ENCODE measurements at places on chromosomes 1 and 21.

DNA sequence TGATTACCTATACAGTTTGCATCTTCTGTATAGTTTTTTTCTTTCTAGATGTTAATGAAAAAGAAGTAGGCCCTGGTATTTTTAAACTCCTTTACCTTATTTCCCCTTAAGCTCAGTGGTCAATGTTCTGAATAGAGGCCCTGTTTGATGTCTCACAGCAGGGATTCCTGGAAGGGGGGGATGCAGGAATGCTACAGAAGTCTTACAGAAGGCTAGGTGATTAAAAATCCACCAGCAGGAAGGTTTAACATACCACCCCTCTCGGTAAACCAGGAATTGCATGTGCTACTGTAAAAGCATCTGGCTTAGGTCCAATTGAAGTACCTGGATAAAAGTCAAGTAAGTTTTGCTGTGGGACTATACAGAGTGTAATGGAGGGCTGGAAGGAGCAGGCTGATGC is 78.3 kb downstream of the NOS1AP start:
- DNase-seq = peak; percentile 18

DNA sequence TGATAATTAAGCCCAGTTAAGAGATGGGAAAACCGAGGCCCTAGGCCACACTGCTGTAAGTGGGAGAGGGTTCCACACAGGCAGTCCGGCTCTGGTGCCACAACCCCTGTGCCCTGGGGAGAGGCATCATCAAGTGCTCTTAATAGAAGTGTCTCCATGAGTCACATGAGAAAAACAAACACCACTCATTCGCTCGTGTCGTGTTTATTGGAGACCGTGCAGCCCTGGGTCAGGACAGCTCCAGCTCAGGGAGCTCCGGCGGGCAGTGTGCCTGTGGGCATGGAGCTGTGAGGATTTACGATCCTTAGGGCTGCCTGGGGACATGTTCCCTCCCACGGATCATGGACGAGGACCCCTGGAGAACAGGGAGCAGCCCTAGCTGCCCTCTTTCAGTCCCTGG is 658.5 kb downstream of the AJAP1 start:
- DNase-seq = peak; percentile 13

DNA sequence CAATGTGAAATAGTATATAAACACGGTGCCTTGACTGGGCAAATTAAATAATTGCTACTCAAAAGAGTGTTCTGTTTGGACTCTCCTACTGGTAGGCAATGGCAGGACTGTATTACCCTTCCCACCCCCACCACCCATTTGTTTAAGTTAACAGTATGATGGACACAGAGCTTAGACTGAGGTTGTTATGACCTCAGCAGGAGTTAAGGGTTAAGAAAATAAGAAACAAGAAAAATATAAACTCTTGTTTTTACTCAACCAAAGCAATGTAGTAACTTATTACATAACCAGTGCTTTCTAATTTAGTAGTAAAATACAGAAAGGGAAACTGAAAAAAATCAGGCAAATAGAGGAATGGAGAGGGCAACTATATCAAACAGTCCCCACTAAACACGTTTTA is 19.9 kb upstream of the SERPINC1 start:
- no peak for DNase-seq

DNA sequence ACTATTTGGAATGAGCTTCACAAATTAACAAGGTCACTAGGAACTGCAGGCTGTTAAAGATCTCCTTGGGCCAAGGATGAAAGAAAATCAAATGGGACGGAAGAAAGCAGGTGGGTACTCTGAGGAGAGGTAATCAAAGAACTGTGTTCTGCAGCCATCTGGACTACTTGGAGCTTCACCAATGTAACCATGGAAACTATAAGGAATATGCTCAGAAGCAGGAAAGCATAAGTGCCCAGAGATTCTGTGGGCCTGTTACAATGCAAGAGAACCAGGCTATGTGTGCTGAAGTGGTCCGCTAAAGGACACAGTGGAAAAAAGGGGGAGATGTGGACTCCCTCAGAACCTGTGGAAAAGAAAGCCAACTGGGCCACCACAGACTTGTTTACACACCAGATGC is 238.5 kb downstream of the PTGER3 start:
- DNase-seq = no peak

DNA sequence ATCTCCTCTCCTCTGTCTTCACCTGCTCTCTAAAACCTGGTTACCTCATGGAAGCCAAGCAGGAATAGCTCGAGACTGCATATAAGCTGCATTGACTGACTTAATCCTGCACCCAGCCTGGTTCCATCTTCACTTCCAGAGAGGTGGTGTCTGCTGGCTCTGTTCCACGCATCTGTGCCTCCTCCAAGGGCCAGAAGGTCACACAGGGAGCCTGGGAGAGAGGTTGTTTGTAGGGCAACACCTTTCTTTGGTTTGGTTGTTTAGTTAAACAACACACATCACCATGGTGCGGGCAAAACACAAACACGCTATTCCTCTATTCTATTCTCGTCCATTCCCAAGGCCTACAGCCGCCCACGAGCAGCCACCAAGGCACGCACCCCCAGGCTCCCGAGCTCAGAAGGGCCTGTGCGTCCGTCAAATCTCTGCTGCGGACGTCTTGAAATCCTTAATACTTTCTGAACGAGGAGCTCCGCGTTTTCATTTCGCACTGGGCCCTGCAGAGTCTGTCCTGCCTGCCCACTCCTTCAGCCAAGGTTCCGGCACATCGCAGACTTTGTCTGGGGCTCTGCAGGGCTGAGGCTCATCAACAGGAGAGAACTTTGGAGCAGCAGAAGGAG is 116.2 kb downstream of the RIPK4 start:
- no peak for DNase-seq

DNA sequence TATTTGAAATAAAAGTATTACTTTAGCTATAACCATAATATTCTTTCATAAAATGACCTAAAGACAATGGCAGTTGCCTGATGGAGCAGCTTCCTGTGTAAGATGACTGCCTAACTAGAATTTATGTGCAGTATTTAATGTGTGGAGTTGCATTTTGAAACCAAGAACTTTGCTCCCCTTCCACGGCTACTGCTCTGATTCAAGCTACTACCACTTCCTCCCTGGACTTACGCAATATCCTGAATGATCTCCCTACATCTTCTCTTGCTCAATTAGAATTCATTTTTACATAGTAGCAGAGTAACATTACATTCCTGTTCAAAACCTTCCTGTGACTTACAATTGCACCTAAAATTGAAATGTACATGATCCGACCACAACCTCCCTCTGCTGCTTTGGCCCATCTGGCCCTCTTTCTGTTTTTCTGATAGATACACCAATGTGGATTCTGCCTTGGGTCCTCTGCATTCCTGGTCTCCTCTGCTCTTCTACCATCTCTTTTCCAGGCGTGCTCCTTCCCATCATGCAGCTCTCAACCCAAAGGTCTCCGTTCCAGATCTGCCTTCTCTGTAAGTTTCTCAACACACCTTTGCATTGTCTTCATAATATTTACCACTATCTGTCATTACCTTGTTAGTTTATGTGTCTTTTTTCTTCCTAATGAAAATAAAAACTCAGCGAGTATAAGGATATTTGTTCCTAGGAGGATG is 47.4 kb upstream of the USP25 start:
- DNase-seq = peak; percentile 57

- DNase-seq = no peak
Measured at GRCh38 chr1:198253259-198253658, 96.5 kb downstream of the NEK7 start.

- no peak for DNase-seq
Measured at GRCh38 chr1:23576338-23577055, 17.2 kb upstream of the ID3 start.

- no peak for DNase-seq
Measured at GRCh38 chr1:232578651-232579195, 51.2 kb downstream of the SIPA1L2 start.

GRCh38 chr1:161038523-161039153 is at the start of gene TSTD1:
TSS of gene TSTD1 (minus strand) at chr1:161038964. CDS start at chr1:161038889, 75 bp downstream.
- DNase-seq = peak; percentile 79

DNA sequence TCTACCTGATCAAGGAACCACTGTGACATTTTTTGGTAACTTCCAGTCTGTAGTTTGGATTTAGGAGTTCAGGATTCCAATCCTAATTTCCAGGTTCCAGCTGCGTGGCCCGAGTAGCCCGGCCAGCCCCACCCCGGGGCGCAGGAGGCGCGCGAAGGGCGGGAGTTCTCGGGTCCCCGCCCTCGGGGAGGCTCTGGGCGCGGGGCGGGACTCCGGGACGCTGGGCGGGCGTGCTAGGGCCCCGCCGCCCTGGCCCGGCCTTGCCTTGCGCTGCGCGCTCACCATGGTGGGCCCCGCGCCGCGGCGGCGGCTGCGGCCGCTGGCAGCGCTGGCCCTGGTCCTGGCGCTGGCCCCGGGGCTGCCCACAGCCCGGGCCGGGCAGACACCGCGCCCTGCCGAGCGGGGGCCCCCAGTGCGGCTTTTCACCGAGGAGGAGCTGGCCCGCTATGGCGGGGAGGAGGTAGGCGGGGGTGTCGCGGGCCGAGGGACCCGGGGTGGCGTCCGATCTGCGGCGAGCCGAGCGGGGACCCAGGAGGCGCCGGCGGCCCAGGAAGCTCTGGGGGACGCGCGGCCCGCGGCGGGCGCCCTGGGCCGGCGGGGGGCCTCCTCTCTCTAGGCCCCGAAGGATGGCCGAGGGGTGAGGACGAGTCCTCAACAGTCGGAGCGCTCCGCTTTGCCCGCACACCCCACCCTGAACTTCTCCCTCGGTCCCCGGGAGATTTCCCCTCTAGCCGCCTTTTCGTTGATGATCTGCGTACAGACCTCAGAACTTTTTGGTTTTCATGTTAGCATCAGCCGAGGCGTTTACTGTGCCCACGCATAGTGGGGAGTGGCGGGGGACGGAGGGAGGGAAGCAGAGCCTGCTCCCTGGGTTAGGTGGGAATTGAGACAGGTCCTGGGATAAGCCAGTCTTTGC is at the start of gene NENF:
NENF (plus strand) TSS at position 260 of the 916 bp plus-strand sequence; CDS start at position 284, 24 bp downstream.
- DNase-seq = peak; percentile 86

- DNase-seq = peak; percentile 34
Measured at GRCh38 chr1:31183927-31184554, 55.6 kb downstream of the NKAIN1 start.

GRCh38 chr1:32729254-32730046 is 26.9 kb upstream of the SYNC start:
- DNase-seq = no peak

DNA sequence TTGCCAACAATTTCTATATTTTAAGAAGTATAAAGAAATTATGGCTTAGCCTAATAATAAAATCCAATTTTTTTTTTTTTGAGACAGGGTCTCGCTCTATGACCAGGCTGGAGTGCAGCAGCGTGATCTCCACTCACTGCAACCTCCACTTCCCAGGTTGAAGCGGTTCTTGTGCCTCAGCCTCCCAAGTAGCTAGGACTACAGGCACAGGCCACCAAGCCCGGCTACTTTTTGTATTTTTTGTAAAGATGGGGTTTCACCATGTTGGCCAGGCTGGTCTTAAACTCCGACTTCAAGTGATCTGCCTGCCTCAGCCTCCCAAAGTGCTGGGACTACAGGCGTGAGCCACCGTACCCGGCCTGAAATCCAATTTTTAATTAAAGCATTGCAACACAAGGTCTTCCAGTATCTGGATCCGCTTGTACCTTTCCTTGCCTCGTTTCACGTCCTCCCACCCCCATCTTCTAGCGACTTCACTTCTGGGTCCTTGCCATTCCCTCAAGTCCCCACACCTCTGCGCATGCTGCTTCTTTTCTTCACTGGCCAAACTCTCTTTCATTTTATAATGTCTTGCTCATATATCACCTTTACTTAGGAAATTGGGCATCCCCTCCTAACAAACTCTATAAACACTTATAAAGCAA is 2.3 kb downstream of the FUBP1 start:
- no peak for DNase-seq

GRCh38 chr1:207811319-207811718 is 59.5 kb downstream of the CD46 start:
- DNase-seq = no peak

- no peak for DNase-seq
Measured at GRCh38 chr1:219926363-219926998, 1.9 kb downstream of the SLC30A10 start.

DNA sequence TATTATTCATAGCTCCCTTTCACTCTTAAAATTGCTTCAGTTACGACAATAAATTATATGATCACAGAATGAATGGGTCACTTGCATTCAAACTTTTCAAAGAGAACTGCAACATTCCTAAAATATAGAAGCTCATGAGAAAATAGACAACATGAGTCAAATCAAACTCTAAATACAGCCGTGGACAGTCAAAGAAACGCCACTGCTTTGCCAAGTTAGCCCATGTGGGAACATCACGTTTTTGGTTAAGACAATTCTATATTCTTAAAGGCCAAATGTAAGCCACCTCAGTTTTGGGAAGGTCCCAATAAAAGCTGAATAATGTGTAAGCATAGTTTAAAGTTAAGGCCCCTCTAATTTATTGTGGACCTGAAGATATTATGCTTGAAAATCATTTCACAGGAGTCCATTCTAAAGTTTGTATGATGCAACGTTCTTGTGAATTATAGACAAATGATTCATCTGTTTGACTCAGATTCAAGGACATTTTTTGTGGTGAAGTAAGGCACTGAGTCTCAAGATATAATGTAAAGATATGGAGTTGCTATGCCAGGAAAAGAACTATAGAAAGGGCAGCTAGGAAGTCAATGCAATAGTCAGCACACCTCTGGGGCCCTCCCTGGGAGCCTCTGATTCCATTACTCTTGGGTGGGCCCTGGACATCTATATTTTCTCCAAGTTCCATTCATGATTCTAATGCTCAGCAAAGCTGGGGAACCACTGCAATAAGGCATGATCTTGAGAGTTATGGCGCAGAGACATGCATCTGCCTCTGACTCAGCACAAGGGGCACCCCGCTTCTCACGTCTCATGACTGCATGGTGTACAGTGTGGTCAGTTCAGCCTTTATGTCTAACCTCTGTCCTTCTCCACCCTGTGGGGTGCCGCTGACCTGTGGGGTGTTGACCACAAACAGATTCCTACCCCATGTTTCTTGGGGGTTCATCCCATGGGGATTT is 33.9 kb downstream of the ETS2 start:
- DNase-seq = peak; percentile 67

DNA sequence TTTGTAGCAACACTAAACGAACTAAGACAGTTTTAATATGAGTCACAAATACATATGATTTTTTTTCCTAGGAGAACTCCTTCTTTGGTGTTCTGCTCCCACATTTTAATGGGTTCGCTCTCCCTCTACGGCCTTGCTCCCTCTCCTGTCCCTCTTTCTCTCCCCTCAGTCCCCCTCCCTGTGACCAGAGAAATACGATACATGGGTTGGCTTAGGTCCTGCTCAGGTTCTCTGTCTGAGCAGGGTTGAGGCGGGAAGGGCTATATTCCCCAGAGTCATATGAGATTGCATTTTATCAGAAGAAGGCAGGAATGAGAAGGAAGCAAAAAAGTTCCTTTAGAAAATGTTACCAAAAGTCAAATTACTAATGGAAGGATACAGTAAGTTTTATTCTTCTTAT is 44.6 kb downstream of the UBE2U start:
- no peak for DNase-seq

Measured in kidney tubule cell (primary cell).